Cardiac septum (tissue), 1 donor: ENCODE measurements at places on chromosomes 7 and 10. TPM values are rescaled to one million over a fixed set of nuclear protein-coding genes. Genes with fewer than 3 reads are reported as not detected.
A peak's percentile ranks its signal among the peaks of the same experiment; 100 is the strongest.

DNA sequence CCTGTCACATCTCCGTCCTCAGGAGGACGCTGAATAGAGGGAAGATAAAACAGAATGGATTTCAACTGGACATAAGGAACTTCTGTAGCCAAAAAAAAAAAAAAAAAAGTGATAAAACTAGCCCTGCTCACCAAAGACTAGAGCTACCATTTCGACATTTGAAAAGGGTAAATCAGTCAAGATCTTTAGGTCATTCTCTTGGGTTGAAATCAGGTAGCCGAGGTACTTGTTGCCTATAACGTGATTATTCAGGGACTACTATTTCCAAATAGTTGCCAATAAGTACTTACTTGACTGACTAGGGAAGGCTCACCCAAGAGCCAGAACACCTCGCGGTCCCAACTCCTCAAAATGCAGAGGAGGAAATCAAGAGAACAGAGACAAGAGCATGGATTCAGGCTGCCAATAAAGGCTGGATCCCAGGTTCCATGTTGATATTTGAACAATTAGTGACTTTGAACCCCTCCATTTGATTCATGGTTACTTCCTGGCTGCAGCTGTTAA lies 2.0 kb downstream of the RHEB start:
- no peak for DNase-seq

Gene TYSND1
- 5.2 TPM for total RNA-seq

- DNase-seq = no peak
These were observed 34.5 kb downstream of the LYZL1 start for GRCh38 chr10:29323367-29323766.

Gene TPST1
- 4.8 TPM for total RNA-seq

GRCh38 chr7:81064426-81064825 lies 145.6 kb upstream of the SEMA3C start:
- no peak for DNase-seq

Gene ASAH2B
- 3.0 TPM for total RNA-seq

Gene STEAP2
- total RNA-seq = 15.9 TPM

Gene IKZF1
- total RNA-seq = 2.2 TPM

GRCh38 chr7:140581411-140581810 lies 59.2 kb downstream of the DENND2A start:
- DNase-seq = no peak

DNA sequence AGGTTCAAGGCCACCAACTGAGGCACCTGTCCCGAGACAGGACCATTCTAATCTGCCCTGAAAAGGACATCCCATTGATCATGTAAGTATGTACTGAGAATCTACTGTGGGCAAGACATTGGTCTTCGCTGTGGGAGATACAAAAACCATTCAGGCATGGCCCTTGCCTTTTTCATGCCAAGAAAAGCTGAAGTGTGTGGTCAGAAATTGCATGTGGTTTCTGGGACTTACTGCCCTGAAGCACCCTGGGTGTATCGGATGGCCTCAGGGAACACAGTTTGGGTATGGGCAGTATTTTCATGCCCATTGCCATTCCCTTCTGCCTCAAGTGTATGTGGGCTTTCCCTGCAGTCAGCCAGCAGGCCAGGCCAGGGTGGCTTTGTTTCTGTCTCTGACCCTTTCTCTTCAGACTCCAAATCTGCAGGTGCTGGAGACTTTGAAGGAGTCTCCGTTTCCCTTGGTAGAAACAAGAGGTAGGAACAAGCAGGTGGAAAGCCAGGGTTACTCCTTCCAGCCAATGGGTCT lies 285.7 kb downstream of the ZEB1 start:
- no peak for DNase-seq

DNA sequence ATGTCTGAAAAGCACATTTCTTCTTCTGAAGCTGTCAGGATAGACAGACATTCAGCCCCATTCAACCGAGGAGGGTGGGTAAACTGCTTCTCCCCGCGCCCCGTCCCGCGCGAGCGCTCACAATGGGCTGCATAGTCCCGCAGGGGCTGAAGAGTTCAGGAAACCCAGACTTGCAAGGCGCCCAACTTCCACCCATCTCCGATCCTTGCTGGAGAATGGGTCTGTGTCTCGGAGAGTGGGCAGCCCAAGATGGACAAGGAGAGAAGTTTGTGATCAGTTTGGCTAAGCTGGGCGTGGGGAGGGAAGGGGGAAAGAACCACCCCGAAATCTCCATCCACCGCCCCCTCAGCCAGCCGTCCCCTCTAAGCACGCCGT lies 686 bp downstream of the AASS start:
- DNase-seq = no peak

GRCh38 chr10:22623633-22624253 lies 90.6 kb downstream of the PIP4K2A start:
- no peak for DNase-seq

GRCh38 chr10:132100556-132101349 lies 35.0 kb downstream of the JAKMIP3 start:
- DNase-seq = peak; percentile 66

GRCh38 chr7:114214466-114214865 lies 200.1 kb upstream of the FOXP2 start:
- DNase-seq = no peak
